ENCODE measurements at places on chromosomes 13 and 19. TPM values are rescaled to one million over a fixed set of nuclear protein-coding genes. Genes with fewer than 3 reads are reported as not detected.

GRK1 gene
- total RNA-seq, result not detected

TEAD2 gene
- total RNA-seq, result not detected

SIGLEC8 gene
- total RNA-seq, result not detected

- DNase-seq, result no peak
Observed at GRCh38 chr19:45344621-45345505, 4.3 kb downstream of the KLC3 start.

GRCh38 chr19:14472202-14472938 is 2.8 kb downstream of the PTGER1 start:
- peak; percentile 67 for DNase-seq

DNA sequence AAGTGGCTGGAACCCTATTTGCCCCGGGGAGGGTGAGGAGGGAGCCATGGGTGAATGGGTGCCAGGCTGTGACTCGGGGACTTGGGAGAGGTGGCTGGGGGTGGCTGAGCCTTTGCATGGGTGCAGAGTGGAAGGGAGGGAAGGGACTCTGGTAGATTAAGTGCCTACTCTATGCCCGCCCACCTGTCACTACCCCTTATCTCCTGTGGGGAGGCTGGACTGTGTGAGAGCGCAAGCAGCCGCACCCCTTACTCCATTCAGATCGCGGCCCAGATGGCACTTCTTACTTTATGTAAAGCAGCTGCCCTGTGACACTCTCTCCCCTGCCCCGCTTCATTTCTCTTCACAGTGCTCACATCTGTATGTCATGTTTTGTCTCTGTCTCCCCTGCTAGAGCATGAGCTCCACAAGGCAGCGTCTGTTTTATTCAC is 2.9 kb downstream of the KASH5 start:
- DNase-seq, result no peak

DNA sequence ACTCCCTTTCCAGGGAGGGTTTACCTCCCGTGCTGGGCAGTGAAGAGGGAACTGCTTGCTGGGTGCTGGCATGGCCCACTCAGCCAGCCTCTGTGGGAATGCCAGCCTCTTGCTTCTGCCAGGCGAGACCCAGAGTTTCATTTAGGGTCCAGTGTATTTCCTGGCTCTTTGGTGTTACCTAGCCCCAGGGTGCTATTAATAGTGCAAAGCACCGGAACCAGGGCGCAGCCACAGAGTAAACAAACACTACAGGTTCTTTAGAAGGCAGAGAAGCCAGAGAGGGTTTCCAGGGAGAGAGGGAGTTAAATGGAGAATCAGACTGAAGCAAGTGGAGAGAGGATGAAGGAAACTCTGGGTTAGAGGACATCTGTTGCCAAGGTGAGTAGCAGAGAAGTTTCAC is 74.9 kb upstream of the SPATA13 start:
- DNase-seq, result no peak

DNA sequence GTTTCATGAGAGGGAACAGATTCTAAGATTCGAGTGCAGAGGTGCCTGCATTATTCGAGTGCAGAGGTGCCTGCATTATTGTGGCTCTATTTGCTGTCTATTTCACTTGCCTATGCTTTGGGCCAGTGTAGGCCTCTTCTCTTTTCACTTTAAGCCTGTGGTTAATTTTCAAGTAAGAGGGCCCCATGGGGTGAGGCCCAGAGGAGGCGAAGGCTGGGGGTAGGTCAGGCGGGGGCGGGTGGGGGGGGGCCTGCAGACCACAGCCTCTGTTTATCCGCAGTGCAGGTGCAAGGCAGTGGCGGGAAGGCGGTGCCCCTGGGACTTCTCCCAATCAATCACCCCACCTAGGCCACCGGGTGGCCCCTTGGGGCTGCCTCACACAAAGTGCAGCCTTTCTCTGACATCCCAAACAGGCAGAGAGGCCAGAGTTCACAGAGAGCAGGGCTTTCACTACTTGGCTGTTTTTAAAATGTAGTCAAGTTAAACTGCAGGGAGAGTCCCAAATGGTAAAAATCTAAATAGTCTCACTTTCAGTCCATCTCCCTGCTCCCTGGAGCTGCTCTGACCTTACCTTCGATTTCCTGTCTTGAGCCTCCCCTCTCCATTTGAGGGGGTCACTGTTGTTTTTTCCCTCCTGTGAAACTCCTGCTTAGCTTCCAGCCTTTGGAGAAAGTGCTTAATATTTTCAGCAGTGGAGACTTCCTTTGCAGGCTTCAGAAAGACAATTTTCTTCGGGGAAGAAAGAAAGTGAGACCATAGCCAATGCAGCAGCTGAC is 249.0 kb downstream of the DLEU7 start:
- no peak for DNase-seq

- no peak for DNase-seq
Observed at GRCh38 chr19:2578391-2578890, 102.5 kb downstream of the GADD45B start.

DNA sequence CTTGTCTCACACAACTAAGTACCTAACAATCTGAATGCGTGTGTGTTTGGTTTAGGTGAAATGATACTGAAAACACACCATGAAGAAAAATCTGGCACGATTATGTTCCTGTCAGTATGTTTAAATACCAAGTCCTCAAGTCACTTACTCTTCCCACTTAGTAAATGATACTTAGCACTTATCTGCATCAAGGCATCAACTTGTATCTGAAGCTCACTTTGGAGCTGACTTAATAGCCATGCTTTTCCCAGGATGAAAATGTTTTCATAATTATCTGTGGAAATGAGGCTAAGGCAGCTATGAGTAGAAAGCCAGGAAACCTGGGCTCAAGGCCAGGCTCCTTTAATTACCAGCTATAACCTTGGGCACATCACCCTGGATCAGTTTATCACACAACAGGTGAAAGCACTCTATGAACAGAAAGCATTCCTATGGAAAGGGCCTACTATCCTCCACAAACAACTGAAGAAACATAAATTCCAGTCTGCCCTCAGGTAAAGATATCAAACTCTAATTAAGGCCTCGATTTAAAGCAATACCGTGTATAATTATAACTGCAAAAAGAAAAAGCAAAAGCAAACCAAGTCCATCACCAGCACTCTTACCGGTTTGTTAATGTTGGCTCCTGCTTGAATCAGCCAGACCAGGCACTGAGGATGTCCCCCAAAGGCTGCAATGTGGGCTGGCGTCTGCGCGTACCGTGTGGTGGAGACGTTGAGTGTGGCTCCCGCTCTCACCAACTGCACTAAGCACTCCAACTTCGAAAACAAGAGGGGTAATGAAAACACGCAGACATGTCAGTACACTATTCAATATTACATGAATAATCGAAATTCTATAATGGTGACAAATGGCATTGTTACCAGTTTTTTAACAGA is 4.6 kb downstream of the ANKRD10 start:
- no peak for DNase-seq

DNA sequence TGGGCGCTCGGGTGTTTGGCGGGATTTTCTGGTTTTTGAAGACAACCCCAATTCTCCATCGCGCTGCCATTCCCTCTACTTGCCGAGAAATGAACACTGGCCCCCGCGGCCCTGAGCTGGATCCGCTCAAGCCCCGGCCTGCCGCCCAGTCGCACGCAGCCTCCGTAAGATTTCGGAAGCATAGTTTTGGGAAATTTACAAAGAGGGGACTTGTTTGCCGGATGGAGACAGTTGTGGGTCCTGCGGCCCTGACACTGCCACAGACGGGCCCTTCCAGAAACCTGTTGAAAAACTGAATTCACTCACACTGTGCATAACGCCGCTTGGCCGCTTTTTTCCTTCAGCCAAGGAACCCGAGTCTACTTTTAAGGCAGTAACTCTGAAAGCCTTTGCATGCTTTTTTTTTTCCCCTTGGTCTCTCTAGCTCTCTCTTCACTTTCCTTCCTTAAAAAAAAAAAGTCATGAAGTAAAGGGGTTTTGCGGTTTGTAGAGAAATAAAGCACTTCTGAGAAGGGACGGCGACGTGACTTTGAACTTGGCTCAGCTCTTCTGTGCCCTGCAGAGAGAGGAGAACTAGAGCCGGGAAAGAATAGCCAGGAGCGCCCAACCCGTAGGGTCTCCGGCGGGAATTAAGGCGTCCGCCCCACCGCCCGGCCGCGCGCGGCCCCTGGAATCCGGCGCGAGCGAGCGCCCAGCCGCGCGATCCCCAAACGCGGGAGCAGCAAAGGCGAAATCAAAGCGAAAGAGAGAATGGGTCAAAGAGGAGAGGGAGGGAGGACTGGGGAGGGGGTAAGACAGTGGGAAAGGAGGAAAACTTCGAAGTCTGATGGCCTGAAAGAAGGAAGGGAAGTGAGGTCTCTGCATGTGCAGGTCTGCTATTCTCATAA is 3.4 kb upstream of the ZIC2 start:
- no peak for DNase-seq

DNA sequence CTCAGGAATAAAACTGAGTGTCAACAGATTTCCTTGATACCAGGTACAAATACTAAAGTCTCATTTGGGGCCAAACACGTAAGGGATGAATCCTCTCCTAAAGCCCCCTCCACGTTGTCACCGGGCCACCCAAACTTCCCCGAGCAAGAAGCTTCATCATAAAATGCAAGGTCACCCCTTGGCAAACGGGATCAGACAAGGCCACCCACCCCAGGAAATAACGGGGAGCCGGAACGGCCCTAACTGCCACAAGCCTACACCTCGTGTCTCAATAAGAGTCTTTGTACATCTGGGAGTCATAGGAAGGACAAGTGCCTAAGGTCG is 717 bp downstream of the EEF2 start:
- DNase-seq, result no peak

DNA sequence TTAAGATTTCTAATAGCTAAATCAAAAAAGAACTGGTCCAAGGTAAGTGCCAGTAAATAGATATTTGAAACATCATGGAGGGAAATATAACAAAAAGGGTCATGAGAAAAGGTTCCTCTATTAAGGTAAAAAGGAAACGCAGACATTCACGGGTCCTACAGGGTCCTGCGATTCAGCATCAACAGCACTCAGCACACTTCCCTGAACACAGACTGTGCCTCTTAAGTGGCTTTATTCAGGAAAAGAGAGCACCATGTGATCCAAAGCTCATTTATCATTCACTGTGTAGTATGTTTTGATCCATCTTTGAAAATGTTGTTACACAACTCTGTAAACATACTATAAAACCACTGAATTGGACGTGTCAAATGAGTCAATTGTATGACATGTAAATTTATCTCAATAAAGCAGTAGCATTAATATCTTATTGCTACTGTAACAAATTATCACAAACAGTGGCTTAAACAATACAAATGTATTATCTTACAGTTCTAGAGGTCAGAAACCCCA is 33.7 kb downstream of the CRYL1 start:
- DNase-seq, result no peak

GRCh38 chr13:44618326-44618725 is 42.2 kb upstream of the TSC22D1 start:
- no peak for DNase-seq

Measured in CD4-positive, CD25-positive, alpha-beta regulatory T cell (primary cell).